Astrocyte (in vitro differentiated cells and primary cell): ENCODE measurements at places on chromosomes 12 and 14. TPM values are rescaled to one million over a fixed set of nuclear protein-coding genes. Genes with fewer than 3 reads are reported as not detected.

The E2F7 gene
- total RNA-seq, result 21.5 and 26.2 TPM in 2 replicates

GRCh38 chr12:58301730-58302122 is 360.4 kb downstream of the ATP23 start:
- no peaks in the 10 kb centered on the region for H3K4me1 ChIP-seq
- H3K4me3 ChIP-seq, result no peak overlapping the region
- H3K36me3 ChIP-seq, result no peaks in the 10 kb centered on the region
- H3K27ac ChIP-seq, result no peak overlapping the region

The SMIM41 gene
- 0.18 TPM in 1 of 2 replicates, not detected in the other for total RNA-seq

DNA sequence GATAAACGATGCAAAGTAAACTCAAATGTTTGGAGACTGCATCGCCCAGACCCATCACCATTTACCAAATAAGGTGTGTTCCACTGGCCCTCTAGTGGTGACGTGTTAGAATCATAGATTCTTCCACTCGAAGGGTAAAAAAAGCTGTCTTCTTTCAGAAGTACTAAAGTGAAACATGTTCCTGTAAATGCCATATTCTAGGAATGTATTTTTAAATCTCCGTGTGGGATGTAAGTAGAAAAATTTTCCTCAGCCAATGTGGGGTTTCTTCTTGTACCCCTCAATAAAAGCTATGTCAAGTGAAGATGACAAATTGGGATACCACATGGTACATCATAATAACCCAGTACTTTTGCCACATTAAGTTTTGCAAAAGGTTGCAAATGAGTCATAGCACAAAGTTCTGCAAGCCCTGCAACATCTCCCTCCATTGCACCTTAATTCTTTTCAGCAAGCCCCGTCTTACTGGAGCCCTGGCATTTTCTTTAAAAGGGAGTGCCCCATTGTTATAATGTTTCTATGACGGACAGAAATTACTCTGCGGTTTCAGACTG is 100.8 kb downstream of the CCER1 start:
- no peaks in the 10 kb centered on the region for H3K36me3 ChIP-seq
- H3K4me1 ChIP-seq, result no peaks in the 10 kb centered on the region
- no peaks in the 10 kb centered on the region for H3K27me3 ChIP-seq
- no peak overlapping the region for H3K27ac ChIP-seq
- H3K4me3 ChIP-seq, result no peak overlapping the region
- peak; percentile 20 for DNase-seq

DNA sequence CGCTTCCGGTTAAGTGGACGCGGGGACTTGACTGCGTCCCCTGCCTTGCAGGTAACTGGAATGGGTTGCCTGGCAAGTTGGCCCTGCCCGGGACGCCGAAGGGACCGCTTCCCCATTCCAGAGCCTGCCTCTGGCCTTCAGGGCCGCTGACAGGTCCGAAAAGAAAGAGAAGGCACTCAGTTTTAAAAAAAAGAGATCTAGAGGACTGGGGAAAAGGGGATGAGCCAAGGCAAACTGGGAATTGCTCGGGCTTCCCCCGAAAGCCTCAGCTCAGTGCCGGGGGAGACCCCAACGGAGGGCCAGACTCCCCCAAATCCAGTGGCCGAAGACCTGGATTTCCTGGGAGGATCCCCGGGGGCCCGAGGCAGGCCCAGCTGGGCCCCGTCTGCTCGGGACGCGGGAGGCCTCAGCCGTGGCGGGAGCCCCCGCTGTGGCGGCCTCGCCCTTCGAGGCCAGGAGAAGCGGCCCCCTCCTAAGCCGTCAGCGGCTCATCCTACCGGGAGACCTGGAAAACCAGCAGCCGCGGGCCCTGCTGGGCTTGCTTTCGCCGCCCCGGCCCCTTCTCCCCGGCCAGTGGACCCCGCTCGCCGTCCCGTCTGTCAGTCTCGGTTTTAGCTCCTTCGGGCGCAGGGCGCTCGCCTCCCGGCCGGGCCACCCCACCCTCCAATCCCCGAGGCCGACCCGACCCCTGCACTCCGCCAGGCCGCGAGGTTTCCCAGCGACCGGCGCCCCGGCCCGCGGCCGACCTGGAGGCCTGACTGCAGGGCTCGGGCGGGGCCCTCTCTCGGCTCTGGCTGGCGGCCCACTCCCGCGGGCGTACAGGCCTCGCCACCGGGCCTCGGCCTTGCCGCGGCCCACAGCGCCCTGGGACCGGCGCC is 12.5 kb downstream of the OTX2 start:
- H3K27ac ChIP-seq, result no peak overlapping the region
- no peak overlapping the region for H3K4me3 ChIP-seq
- peaks cover 78% of the 10 kb centered on the region for H3K27me3 ChIP-seq
- no peak for DNase-seq
- no peaks in the 10 kb centered on the region for H3K4me1 ChIP-seq
- H3K36me3 ChIP-seq, result no peaks in the 10 kb centered on the region

DNA sequence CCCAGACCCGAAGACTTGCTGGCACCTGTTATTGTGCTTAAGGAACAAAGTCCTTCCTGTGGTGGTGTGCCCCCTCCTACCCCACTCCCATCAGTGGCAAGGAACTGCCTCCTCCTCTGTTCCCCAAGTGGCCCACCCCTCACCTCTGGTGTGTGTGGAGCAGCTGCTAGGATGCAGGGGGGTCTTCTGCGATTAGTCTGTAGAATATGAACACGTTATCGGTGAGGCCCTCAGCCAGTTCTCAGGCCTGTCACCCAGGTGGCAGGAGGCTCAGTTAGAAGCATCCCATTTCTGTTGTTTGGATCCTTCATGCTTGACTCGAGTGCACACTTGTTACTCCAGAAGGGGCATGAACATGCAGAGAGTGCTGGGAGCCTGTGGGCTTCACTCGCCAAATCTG is 39.3 kb downstream of the RAB35 start:
- no peak overlapping the region for H3K27ac ChIP-seq
- H3K27me3 ChIP-seq, result peaks cover 8% of the 10 kb centered on the region
- no peaks in the 10 kb centered on the region for H3K36me3 ChIP-seq
- no peaks in the 10 kb centered on the region for H3K4me1 ChIP-seq

The INHBE gene
- total RNA-seq, result 24.6 and 37.5 TPM in 2 replicates
